Cortex of kidney (tissue), 1 donor: ENCODE measurements at places on chromosomes 13 and 19.

- no peak for DNase-seq
Measured at GRCh38 chr13:40983725-40984667, 35.1 kb downstream of the ELF1 start.

- no peak for DNase-seq
Measured at GRCh38 chr13:77742801-77743200, 45.3 kb downstream of the SLAIN1 start.

DNA sequence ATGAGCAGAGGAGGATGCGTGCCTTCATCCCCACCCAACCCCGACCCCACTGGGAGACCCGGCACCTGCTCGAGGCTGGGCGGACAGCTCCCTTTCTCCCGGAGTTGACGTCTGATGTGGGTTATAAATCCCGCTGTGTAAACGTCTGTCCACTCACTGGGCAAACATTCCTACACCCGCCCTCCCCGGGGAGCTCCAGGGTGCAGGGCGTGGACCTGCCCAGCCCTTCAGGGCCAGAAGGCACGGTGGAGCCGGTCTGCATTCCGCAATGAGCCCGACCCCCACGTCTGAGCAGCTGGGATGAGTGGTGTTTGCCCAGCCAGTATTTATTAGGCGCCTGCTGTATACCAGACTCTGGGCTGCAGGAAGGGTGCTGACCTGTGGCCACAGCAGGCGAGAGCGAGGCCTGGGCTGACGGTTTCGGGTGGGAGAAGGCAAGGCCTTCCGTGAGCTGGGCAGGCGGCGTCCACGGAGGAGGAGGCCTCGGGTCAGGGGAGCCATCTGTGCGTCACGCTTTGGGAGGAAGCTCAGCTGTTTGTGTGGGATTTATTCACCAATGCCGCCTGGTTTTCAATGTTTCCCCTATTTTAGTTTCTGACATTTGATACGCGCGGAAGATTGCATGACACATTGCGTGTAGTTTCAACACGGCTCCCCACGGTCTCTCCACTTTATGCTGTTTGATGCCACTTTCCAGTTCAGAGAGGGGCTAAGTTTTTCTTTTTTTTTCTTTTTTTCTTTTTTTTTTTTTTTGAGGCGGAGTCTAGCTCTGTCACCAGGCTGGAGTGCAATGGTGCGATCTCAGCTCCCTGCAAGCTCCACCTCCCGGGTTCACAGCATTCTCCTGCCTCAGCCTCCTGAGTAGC, 2.0 kb downstream of the MISP start:
- DNase-seq, result no peak

DNA sequence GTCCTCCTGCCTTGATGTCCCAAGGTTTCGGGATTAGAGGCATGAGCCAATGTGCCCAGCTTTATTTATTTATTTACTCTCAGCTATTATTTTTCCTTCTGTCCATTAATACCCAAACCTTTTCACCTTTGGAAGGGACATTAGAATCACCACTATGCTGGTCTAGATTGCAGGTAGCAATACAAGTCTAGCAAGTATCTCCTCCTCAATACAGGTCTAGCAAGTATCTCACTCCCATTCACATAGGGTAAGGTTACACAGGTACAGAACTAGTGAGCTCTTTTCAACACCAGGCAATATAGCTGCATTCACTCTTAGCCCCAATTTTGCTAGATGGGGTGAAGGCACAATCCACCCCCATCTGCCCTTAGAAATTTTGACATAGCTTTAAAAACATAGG, 17.4 kb upstream of the SPRYD7 start:
- DNase-seq, result no peak

GRCh38 chr19:56111601-56112312, 9.3 kb downstream of the ZNF787 start:
- DNase-seq, result no peak

- no peak for DNase-seq
Measured at GRCh38 chr19:14505488-14506239, 9.7 kb upstream of the GIPC1 start.

DNA sequence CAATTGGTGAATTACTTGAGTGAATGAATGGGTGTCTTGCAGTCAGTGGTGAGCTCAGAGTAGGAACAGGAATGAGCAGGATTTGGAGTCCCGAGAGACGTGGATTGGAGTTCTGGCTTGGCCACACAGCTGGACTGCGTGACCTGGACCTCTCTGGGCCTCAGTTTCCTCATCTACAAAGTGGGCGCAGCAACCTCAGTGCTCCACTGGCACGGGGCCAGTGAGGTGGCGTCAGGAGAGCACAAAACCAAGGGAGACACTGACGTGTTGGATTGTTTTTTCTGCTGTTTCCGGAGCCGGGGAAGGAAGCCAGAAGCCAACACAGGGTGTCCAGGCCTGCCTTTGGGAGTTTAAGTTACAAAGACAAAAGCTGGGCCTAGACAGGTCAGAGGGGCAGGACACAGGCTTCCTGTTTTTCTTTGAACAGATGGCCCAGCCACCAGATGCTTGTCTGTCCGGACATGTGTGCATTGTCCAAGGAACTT, 6.5 kb upstream of the DOCK6 start:
- no peak for DNase-seq

GRCh38 chr19:2578391-2578890, 102.5 kb downstream of the GADD45B start:
- no peak for DNase-seq
